Amniotic stem cell (primary cell): ENCODE measurements at places on chromosomes 7 and 10.
A peak's percentile ranks its signal among the peaks of the same experiment; 100 is the strongest.

- DNase-seq = no peak
These were observed 166.2 kb upstream of the ASAH2 start for GRCh38 chr10:50417486-50417885.

DNA sequence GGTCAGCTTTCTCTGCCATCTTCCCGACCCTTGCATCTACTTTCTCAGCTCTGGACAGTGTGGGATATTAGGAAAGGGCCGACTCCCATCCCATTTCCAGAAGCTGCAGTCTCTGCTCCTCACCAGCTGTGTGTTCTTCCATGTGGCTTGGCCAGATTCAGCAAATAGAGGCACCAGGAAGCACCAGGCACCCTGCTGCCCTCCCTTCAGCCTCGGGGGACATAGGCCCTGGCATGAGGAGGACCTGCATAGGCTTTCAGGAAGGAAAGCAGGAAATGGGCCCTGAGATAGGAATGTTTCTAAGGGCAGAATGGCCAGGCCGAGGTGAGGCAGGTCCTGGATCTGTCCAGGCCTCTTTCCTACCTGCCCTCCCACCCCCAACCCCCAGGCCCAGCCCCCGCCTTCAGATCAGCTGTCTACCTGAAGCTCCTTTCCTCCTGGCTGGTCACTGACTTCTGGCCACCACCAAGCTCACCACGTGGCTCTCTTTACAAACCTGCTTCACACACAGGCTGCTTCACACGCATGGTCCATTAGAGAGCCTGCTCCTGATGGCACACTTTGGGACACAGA is 27.5 kb upstream of the PURB start:
- no peak for DNase-seq

GRCh38 chr10:60123668-60124067 is 217.3 kb upstream of the CCDC6 start:
- DNase-seq = no peak

- no peak for DNase-seq
These were observed 18.3 kb downstream of the UBN2 start for GRCh38 chr7:139249179-139249810.

GRCh38 chr7:93044147-93044810 is 73.5 kb downstream of the SAMD9 start:
- DNase-seq = peak; percentile 25

DNA sequence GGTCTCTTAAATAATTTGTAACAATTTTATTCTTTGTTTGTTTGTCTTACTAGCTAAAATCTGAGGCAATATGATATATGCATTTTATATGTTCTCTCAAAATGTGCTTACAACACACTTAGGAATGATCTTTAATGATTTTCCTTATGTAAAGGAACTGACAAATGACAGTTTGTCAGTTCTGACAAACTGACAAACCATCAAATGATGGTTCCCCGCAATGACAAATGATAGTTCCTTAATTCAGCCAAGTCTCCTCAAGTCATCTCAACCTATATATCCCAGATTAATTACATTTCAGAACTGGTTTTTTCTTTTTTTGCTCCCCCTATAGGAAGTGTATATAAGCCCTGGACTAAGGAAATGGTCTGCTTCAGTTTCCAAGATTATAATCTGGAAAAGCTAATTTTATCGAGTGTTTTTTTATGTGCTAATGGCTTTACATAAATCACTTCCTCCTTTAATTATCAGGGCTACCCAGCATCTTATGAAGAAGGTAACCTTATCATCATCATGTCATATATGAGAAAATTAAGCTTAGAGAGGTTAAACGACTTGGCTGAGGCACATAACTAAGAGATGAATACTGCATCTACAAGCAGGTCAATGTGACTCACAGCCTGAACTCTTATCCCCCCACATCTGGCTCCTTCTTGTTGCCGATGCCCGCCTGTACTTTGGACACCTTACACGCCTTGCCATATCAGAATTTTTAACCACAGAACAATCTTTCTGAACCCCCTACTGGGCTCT is 75.1 kb downstream of the RELN start:
- no peak for DNase-seq

DNA sequence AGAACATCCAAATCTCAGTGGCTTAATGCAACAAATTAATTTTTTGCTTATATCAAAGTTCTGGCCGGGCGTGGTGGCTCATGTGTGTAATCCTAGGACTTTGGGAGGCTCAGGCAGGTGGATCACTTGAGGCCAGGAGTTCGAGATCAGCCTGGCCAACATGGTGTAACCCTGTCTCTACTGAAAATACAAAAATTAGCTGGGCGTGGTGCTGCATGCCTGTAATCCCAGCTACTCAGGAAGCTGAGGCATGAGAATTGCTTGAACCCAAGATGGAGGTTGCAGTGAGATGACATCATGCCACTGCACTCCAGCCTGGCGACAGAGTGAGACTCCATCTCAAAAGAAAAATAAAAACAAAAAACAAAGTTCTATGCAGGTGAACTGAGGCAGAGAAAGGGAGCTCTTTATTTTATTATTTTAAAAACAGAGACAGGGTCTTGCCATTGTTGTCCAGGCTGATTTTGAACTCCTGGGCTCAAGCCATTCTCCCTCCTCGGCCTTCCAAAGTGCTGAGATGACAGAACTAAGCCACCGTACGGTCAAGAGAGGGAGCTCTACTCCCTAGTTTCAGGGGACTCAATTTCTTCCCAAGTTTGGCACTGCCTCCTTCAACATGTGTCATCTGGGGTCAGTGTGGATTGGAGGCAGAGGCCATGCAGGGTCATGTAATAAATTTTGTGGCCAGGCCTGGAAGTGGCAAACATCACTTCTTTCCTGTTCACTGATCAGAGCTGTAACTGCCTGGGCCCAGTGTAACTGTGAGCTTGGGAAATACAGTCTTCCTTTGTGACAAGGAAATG is 2.4 kb downstream of the ADCK2 start:
- DNase-seq = no peak

DNA sequence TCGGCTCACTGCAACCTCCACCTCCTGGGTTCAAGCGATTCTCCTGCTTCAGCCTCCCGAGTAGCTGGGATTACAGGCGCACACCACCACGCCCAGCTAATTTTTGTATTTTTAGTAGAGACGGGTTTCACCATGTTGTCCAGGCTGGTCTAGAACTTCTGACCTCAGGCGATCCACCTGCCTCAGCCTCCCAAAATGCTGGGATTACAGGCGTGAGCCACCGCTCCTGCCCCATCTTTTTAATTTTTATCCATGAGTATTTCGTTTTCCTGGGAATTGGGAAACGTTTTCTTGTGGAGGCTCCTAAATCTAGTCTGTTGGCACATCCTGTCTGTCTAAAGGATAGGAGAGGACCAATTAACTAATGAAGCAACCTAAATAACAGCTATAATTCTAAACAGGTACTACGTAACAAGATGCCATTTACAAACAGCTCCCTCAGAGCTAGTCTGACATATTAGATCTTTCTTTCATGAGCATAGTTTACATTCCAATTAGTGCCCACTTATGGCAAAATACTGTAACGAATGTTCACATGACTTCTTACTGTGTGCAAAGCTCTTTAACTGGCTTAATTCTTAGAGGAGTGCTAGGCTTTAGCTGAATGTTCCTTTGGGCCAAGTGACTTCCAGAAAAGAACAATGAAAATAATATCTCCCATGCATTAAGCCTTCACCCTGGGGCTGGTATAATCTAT is 151.0 kb upstream of the YAE1 start:
- no peak for DNase-seq

GRCh38 chr10:100130831-100131230 is 49.2 kb upstream of the CPN1 start:
- DNase-seq = no peak

DNA sequence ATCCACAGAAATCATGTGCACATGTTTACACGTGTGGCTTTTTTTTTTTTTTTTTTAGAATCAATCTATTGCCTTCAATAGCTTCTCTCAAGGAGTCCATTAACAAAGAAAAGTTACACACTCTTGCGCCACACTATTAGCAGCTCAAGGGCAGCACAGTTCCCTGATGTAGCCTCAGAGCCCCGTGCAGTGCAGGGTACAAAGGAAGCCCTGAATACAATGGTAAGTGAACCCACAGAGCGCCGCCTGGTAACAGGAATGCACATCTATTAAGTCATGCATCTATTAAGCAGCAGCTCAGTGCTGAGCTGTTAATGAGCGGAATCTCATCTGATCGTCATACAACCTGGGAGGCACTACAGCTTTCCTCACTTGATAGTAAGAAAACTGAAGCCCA is 113.7 kb upstream of the PDLIM1 start:
- no peak for DNase-seq

- no peak for DNase-seq
These were observed 35.8 kb upstream of the EN2 start for GRCh38 chr7:155422151-155422550.

DNA sequence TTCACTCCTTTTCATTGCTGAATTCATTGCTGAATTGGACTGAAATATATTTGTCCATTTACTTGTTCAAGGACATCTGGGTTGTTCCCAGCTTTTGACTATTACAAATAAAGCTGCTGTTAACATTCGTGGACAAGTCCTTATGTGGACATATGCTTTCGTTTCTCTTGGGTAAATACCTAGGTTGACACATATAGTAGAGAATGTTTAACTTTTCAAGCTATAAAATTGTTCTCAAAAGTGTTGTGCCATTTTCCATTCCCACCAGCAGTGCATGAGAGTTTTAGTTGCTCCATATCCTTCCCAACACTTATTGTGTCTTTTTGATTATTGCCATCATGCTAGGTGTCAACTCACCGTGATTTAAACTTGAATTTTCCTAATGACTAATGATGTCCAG is 17.5 kb upstream of the CPVL start:
- DNase-seq = no peak

DNA sequence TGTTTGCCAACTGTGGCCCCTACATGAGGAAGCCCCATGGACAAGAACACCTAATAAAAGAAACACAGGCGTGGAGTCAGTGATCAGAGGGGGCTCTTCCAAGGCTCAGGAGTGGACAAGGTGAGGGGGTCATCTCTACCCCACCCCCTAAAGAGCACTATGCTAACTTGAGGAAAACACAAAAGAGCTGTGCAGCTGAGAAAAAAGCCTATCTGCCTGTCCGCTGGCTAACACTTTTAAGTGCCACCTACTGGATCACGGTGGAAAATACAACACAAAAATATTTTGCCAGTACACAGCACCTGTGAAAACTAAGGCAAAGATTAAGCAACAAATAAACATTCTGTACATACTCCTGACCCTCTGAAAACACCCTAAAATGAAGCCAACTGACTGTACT is 53.1 kb upstream of the COBL start:
- DNase-seq = no peak

GRCh38 chr10:114876602-114877300 is 55.2 kb downstream of the FHIP2A start:
- DNase-seq = peak; percentile 51

DNA sequence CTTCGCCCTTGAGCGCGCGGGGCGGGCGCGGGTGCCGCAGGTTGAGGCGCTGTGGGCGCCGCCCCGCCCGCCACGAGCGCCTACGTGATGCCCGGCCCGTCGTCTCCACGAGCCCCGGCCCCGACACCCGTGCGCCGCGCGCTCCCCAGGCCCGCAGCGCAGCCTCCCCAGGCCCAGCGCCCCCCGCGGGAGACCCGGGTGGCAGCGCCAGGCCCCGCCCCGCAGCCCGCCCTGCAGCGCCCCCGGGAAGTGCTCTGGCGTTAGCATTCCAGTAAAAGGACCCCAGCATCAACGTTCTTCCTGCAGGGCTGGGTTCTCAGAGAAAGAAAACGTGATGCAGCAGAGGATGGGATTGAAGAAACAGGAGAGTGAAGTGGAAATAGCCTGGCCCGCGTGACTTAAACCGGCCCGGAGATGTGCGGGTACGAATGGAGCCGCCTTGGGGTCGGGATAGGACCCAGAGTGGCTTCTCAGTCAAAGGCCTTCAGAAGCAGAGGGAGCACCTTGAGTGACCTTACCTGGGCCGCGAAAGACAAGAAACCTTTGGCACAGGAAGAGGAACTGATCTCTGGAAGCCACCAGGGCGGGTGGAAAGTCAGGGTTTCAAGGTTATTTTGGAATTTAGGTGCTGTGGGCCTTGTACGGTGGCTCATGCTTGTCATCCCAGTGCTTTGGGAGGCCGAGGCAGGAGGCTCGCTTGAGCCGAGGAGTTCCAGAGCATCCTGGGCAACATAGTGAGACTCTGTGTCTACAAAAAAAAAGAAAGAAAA is 1.8 kb downstream of the PFKP start:
- DNase-seq = no peak

DNA sequence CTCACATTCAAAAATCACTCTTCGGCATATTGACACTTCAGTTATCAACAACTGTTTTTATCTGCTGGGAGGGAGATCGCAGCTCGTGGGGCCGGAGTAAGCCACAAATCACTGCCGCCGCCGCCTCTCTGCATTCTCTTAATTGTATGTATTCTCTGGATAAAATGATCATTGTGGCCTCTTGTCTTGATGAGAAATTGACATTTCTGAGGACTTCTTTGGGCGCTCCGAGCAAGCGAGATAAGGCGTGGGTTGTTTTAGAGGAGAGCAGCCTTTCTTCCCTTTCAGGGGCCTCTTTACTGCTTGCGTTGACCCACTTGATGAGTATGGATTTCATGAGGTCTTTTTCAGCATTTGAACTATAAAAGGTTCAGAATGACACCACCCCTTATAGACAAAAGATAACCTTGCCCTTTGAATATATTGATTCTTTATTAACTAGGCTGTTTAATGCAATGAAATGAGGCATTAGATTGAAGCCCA is 130.6 kb downstream of the EBF3 start:
- DNase-seq = no peak

GRCh38 chr7:50474382-50475160 is 24.4 kb upstream of the FIGNL1 start:
- DNase-seq = no peak

- no peak for DNase-seq
These were observed 8.4 kb upstream of the PTN start for GRCh38 chr7:137351941-137352340.

DNA sequence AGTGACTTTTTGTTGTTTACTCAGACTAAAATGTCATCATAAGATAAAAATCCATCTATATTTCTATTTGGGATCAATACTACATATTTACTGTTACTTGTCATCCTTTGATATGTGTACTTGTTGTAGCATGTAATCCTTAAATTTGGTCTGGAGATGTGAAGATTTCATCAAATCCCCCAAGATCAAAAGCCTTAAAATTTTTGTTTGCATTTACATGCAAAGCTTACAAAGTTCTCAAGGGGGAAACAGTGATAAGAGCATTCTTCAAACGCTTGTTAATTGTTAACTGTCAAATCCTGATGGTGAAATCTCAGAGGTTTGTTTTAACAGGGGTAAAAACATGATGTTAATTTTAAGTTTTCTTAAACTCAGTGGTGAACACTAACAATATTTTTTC is 84.9 kb upstream of the SKAP2 start:
- DNase-seq = no peak

- no peak for DNase-seq
These were observed 7.4 kb downstream of the HK1 start for GRCh38 chr10:69285699-69286098.

- no peak for DNase-seq
These were observed 162.8 kb downstream of the FZD1 start for GRCh38 chr7:91427051-91427450.

DNA sequence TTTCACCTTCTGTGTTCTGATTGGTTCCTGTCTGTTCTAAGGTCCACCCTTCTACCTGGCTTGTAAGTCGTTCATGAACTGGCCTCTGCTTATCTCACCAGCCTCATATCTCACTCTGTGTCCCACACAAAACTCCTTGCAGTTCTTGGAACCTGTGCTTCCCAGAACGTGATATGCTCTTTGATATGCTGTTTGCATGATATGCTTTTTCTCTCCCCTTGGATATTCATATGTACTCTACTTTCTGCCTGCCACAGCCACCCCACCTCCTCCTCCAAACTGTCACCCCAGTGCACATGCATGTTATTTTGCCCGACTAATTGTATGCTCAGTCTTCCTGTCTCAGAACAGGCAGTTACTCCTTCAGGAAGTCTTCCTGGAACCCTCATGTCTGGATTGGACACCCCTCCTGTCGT is 1.9 kb upstream of the ITPRIP start:
- DNase-seq = no peak

- DNase-seq = no peak
These were observed 472.6 kb downstream of the PLXNA4 start for GRCh38 chr7:132103718-132104117.
